GM12891 (cell line): ENCODE measurements at places on chromosomes 5 and 9.

DNA sequence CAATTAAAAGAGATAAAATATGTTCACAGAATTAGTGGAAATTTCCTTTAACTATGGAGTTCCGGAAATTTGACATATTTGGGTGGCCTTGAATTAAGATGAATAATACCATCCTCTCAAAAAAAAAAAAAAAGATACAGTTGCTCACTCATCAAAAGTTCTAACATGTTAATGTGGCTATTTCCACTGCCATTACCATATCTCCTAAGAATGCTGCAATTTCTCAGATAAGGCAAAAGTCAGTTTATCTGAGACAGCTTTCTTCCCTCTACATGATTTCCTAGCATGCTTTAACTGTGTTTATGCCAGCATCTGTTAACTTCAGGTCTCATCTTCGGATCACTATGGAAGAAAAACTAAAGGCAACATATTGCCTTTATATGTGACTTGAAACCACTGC is 2.6 kb downstream of the FASTKD3 start:
- no peak for DNase-seq

DNA sequence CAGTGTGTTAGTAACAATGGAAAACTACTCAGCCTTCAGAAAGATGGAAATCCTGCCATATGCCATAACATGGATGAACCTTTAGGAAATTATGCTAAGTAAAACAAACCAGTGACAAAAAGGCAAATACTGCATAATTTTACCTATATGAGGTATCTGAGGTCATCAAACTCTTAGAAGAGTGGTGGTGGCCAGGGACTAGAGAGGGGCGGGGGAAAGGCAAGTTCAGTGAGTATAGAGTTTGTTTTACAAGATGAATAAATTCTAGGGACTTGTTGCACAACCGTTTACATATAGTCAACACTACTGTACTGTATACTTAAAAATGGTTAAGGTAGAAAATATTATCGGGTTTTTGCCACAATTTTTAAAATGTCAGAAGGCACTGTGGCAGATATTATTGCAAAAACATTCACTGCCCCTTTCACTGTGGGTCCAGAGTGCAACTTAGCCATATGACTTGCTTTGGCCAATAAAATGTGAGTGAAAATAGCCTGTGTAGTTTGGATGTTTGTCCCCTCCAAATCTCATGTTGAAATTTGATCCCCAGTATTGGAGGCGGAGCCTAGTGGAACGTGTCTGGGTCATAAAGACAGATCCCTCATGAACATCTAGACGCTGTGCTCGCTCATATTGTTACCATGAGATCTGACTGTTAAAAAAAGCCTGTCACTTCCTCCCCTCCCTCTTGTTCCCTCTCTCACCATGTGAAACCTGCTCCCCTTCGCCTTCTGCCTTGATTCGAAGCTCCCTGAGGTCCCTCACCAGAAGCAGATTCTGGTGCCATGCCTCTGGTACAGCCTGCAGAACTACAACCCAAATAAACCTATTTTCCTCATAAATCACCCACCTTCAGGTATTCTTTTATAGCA is 9.5 kb downstream of the ZNF367 start:
- DNase-seq = no peak

DNA sequence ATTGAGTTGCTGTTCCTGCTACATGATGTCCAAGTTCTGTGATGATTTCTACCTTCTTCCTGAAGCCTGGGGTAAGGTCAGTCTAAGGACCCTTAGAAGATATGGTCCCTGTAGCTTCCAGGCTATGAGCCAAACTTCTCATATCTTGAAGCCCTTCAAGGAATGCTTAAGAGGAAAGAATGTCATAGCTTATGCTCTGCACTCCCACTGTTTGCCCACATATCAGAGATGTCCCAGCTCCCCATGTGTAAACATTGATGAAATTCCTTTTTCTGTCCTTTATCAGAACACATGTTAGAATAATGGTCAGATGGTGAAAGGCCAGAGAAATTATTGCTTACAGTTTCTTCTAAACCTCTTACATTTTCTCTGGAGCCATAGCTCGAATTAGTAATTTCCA is 41.4 kb upstream of the RUSC2 start:
- DNase-seq = no peak

DNA sequence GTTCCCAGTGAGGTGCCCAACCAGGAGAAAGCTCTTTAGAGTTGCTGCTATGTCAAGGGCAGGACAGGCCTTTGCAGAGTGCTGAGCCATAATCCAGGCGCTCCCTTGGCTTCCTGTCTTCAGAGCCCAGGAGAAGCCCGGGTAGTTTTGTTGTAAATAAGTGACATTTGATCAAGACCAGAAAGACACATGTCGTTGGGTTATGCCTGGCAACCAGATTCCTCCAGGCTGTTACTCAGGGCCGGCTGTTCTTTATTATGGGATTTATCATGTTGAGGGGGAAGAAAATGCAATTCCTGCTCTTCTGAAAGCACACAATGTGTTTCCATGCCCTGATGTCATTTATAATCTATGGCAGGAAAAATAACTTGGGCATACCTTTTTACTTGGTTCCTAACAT is 39.3 kb upstream of the SEMA4D start:
- no peak for DNase-seq

GRCh38 chr5:6686915-6687409 is 26.3 kb upstream of the TENT4A start:
- DNase-seq = no peak

GRCh38 chr9:99211746-99212145 is 10.0 kb downstream of the ALG2 start:
- DNase-seq = no peak

DNA sequence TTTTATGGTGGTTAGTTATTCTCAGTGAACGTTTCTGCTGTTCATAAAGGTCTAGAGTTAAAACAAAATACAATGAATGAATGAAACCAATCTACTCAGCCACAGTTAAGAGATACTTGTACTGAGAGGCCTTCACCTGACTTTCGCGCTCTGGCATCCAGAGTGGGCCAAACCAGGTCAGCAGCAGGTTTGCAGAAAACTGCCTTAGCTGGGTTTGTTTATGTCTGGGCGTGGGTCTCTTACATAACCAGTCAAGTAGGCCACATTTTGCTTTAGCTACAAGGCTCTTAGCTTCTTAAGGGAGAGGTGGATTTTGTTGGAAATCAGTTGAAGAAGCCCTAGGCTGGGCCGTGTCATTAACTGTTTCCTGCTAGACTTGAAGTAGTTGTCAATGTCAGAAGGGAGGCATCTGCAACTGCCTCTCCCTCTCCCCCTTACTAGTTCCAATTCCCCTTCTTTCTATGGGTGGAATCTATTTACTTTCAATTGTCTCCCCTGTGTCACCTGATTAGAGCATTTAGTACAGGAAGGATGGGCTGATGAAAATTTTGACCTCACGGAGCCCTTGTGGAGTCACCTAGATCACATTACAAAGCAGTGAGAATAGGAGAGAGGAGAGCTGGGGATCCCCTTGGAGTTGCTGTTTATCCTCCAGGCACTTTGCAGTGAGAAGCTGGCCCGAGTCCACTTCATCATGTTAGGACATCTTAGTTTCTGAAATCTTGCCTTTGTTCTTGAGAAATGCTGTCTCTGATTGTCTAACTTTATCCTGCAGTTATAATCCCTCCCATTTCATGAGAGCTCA is 200.5 kb downstream of the ARHGEF28 start:
- DNase-seq = no peak

DNA sequence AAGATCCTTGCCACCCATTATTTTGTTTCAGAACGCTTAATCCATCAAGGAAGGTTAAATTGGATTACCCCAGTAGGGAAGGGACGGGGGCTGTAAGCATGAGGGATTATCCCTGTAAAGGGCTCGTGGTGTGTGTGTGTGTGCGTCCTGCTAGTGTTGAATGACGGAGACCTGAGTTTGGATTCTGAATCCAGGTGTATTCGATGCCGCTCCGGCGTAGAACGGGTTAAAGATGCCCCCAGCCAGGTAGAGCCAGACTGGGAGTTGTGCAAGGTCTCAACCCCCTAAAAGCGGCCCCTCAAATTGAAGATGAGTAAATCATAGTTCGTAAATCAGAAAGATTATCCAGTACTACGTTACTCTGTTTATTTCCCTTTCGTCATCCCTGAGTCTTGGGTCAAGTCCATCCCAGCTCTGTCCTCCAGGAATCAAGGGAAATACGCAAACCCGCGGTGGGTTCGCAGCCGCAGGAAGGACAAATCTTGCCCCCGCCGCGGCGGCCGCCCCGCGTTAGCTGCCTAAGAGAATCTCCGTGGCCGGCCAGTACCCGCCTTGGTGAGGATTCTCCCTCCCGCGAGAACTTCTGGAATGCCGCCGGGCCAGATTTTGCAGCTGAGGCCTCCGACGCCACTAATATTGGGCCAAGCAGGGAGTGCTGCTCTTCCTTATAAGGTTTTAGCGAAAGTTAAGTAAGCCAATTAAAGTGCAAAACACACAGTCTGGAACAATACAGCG is 586 bp upstream of the MTAP start:
- DNase-seq = no peak

GRCh38 chr5:32017692-32018367 is 156.3 kb downstream of the GOLPH3 start:
- no peak for DNase-seq

- DNase-seq = no peak
These were observed 162.2 kb downstream of the GLIS3 start for GRCh38 chr9:4137681-4138099.

DNA sequence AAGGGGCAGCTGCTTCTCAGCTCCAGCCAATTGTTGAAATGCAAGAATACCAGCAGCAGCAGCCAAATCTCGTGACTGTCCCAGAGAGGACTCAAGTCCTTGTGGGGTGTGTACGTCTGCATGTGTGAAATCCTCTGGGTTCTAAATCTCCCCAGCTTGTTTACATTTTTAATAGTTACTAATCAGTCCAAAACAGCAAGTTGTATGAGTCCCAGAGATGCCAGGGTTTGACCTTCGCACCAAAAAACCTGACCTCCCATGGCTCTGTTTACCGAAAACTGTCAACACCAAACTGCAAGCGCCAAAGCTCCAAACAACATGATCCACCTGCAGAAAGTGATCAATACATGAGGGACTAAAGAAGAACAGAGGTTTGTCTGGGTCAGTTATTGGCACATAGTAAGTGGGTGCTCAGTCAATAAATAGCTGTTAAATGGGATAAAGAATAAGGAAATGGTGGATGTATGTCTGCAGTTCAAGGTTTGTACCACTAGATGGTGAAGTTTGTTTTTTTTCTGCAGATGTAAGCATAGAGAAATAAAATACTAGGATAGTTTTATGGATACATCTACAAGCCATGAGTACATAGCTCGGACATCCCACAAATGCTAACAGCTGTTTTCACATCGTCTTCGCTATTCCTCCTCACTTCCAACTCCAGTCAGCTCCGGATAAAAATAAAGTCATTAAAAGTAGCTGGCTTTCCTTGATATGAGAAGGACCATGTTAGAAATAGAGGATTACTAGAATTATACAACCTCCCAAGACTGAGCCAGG is 85.3 kb upstream of the ADRB2 start:
- no peak for DNase-seq

DNA sequence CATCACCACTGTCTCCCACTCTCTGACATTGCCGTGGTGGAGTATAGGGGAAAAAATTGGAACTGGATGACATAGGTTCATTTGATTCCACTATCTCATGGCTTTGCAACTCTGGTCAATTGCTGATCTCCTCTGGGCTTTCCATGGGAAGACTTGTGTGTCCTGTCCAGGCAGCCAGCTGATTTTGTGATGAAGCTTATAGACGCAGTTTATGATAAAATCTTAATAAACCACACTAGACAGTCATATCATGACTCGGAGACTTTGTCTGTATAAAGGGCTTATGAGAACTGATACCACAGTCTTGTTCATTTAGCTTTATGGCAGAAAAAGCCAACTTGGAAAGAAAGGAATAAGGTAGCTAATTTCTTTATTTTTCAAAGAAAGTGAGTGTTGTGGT is 296.5 kb downstream of the MAST4 start:
- DNase-seq = no peak

DNA sequence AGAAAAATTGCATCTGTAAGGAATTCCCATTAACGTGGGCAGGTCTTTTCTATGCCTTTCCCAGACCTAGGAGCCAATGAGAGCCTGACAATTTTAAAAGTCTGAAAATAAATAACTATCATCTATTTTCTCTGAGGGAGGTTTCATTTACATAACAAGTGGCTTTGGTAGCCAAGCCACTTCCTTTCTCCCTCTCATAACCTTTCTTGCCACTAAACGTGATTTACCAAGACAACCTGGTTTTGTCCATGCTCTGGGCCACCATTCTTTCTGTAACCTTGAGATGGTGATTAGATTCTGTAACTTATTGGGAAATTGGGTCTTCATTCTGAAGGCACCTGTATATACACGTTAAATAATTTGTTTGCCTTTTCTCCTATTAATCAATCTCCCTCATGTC is 1046.9 kb downstream of the CDH12 start:
- no peak for DNase-seq

- DNase-seq = no peak
These were observed 5.0 kb upstream of the COL23A1 start for GRCh38 chr5:178595150-178595549.

DNA sequence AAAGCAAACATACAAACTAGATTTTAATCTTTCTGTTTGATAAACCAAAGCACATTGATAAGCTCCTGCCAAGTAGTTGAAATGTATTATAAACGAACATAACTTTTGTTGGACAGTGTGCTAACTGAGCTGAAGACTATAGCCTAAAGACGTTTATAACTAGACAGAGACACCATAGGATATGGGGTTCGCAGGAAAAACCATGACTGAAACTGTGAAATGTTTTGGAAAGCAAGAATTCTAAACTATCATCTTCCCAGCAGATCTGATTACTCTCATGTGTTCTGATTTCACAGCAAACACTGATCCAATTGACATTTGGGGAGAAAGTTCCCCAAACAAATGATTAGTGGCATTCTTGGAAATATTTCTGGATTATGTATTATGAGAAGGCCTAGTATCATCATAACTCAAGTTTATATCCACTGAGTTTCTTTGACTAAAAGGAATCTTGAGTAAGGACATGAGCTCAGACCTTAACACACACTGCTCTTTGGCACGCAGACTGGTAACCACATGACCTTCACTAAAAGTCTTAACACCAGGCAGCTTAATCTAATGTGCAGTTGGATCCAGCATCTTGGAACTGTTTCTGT is 375.2 kb downstream of the ZNF608 start:
- no peak for DNase-seq

DNA sequence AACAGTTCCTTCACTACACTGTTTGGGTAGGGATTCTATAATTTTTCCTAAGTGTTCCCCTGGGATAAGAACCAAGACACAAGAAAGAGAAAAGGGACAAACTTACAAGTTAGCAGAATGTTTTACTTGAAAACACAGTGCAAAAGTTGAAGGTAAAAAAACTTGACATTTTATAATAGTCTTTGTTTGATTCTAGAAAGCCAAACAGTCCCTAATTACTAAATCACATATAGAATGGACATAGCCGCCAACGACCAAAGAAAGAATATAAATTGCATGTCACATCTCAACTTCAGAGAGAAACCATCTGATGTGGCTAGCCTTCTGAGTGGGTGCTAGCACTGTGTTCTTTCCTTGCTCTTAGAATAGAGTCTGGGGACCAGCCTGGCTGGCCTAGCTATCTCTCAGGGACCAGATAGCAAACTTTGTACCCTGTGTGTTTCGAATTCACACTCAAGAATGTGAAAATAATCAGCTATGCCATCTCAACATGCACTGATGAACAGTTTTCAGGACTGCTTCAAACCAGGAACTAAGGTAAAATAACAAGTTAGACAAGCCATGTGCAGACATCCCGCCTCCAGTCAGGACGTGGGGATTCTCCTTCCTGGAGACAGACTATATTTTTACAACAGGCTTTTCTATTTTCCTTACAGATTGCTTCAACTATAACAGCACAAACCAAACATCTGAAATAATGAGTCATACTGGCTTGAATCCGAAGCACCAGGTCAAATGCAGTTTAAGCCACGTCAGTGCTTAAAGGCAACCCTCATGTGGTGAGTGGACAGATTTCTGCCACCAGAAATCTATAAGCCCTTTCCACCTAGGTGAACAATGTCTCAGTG is 53.7 kb downstream of the LHFPL2 start:
- DNase-seq = no peak

- DNase-seq = no peak
These were observed 515.5 kb downstream of the CSNK1G3 start for GRCh38 chr5:124027441-124027840.
